ENCODE measurements at places on chromosomes 2 and 18.

GRCh38 chr18:811892-812375 lies at the start of gene YES1:
TSS of gene YES1 (minus strand) at chr18:812242. CDS start at chr18:756827, 55,415 bp downstream.
- peak; percentile 65 for DNase-seq

GRCh38 chr18:73156117-73156516 lies 288.3 kb upstream of the NETO1 start:
- no peak for DNase-seq

- no peak for DNase-seq
These were observed 20.9 kb downstream of the THNSL2 start for GRCh38 chr2:88190808-88191721.

DNA sequence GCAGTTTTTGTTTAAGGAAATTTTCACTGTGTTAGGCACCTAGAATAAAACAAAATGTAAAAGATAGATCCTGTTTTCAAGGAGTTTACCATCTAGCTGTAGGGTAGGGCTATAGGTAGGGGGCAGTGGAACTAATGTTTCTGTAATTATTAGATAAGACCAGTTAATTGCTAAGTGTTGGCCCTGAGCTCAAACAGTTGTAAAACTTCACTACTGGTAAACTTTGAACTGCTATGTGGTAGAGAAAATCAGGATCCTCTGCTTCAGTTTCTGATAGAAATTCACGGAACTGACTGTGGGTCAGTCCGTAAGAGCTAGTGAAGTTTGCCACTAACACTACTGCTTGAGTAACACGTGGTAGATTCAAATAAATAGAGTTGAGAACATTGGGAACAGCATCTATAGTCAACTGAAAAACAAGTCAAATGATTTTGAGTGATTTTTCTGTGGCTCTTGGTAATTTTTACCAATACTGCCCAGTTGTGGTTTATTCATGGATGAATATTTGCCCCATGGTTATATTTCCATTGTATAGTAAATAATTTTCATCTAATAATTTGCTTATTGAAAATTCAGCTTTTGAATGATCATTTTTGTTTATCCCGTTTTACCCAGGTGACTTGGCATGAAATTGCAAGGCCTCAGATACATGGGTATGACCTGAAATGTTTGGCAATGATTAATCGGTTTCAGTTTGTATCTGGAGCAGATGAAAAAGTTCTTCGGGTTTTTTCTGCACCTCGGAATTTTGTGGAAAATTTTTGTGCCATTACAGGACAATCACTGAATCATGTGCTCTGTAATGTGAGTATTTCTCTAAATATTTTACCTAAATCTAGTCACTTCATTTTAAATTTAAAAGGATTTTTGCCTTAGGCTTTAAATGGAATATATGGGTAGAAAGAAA lies 26.4 kb downstream of the ELP2 start:
- no peak for DNase-seq

GRCh38 chr2:222353993-222354392 lies 55.2 kb upstream of the PAX3 start:
- no peak for DNase-seq

DNA sequence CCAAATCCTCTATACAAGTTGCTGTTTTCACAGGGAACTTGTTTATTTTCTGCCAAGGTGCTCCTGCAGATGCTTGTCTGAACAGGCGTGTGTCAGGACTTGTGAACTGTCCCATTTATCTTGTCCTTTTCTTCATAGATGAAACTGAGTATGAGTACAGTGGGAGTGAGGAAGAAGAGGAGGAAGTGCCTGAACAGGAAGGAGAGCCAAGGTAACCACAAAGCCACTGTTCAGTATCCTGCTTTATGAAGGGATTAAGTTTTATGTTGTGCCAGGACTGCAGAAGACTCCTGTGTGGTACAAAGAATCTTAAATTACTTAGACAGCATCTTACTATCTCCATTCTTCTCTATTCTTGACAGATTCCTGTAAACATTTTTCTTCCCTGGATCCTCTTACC lies 145.0 kb downstream of the MAP4K4 start:
- DNase-seq: no peak

DNA sequence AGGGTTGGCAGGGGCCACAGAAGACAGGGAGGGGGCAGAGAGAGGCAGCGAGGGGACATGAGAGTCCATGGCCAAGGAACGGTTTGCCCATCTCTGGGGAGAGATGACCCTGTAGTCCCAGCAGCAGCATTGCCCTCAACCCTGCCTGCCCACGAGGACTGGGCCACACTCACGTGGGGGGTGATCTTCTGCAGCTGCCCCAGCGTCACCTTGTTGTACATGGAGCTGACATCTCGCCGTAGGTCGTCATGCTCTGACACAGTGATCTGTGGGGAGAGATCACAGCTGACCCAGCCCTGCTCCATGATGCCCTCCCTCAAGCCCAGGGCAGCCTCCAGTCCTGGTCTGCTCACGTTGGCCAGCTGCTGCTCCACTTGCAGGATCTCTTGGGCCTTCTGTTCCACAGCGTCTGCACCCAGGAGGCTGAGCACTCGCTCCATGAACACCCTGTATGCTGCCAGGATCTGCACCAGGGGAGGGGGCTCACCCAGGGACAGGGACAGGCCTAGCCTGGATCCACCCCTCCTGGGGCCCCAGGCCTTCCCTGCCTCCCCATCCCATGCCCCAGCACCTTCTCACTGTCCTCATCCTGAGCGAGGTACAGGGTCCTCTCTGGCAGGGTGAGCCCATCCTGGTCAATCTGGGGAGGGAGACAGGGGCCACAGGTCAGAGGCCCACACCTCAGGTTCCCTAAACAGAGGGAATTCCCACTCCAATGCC lies 2.8 kb downstream of the ECEL1 start:
- no peak for DNase-seq

- no peak for DNase-seq
These were observed 31.3 kb upstream of the DNAH7 start for GRCh38 chr2:196099916-196100315.

DNA sequence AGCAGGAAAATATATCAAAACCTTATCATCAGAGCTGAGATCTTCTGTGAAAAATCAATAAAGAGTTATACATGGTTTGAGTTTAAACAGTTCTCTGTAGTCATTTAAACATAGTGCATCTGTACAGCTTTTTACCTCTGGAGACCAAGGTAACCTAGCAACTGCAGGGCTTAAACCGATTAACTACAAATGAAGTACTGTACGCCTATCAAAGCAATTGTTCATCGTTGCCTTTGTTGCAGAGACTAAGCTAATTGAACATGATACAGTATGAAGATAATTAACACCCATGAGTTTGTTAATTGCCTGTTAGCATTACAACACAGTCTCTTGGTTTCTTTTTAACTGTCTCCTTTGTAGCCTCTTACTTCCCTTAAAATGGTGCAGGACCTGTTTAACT lies 147.9 kb downstream of the LNPK start:
- no peak for DNase-seq

DNA sequence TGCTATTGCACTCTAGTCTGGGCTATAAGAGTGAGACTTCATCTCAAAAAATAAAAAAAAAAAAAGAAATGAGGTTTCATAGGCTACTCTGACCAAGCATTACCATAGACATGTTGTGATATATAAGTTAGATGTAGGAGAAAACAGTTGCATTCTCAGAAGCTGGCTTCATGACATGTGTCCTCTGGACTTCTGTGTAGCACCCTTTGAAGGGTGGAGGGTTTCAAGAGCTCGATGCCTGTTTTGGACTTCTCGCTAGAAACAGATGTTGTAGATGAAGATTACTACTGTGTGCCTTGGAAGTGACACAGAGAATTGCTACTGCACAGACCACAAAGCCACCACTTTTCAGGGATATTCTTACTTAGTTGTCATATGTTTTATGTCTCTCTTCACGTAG lies 91.0 kb downstream of the TMEM247 start:
- no peak for DNase-seq

DNA sequence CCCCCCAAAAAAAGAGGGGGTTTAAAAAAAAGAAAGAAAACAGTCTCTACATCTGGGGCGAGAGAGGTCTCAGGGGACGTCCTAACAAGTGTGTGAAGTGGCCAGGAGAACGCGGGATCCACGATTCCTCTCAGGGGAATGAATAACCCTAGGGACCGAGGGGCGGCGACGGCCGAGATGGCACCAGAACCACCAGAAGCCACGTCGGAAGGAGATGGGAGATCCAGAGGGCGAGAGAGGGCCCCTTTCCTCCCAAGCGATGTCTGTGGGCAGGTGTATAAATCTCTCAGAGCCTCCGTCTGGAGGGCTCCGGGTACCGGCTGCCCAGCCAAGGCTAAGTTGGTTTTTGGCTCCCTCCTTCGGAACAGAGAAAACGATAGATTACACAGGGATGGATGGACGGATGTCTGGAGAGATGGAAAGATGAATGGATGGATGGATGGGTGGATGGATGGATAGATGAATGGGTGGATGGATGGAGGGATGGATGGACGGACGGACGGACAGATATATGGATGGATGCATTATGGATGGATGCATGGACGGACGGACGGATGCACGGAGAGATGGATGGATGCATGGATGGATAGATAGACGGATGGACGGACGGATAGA lies 1.7 kb downstream of the EPHA4 start:
- peak; percentile 6 for DNase-seq

DNA sequence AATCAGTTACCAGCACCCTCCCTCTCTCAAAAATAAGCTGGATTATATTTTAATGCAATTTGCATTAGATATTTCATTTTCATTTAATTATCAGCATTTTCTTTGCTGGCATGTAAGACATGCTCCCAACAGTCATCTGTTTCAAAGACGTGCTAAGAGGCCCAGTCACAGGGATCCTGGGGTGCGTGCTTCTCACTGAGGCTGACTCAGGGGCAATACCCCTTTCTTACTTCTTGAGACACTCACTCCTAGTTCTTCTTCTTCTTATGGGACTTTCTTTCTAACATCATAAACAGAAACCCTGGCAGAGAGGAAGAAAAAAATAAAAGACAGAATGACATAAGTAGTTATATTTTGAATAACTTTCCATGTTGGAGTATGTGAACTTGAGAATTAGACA lies 372.1 kb upstream of the MEX3C start:
- no peak for DNase-seq

GRCh38 chr2:184847331-184847730 lies 249.0 kb downstream of the ZNF804A start:
- no peak for DNase-seq

GRCh38 chr2:216713691-216714336 lies 18.5 kb upstream of the IGFBP5 start:
- DNase-seq: no peak

GRCh38 chr2:198863655-198864054 lies 594.1 kb downstream of the SATB2 start:
- no peak for DNase-seq

DNA sequence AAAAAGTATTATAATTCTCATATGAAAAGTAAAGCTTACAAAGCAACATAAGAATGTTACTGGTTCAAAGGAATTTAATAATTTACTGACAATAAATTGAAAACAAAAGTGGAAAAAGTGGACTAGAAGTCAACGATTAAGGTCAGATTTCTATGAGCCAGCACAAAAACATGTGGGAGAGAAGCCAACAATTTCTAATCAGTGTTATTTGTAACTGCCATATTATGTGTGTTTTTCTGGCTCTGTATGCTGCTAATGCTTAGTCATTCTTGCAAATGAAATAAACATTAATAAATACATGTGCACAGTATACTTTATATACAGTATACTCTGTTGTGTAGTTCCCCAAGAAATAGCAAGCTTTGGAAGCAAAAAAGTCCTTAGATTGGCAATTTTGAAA lies 301.3 kb upstream of the RGPD4 start:
- DNase-seq: no peak

DNA sequence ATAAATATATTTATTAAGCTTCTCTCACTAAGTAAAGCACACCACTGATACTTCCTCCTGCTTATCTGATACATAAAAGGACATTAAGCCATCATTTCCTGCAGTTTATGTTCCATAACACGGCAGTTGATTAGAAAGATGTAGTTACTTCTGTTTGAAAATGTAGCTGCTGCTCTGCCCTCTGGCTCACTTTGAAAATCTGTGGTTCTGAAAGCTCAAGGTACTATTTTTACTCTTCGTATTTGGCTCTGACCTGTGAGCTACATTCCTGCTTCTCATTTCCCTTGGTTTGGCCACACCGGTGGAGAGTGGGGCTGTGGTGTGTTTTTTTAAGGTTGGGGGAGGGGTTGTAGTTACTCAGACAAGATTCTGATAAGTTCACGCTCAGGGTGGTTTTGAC lies 12.8 kb upstream of the TTN start:
- DNase-seq: no peak
